ENCODE measurements at places on chromosomes 11 and 22.

GRCh38 chr22:50305923-50306566, 1.4 kb downstream of the PLXNB2 start:
- peak overlapping the region; percentile 67 for H3K27ac ChIP-seq
- no peaks in the 10 kb centered on the region for H3K27me3 ChIP-seq
- H3K4me1 ChIP-seq, result peaks cover 82% of the 10 kb centered on the region
- no peak for DNase-seq

DNA sequence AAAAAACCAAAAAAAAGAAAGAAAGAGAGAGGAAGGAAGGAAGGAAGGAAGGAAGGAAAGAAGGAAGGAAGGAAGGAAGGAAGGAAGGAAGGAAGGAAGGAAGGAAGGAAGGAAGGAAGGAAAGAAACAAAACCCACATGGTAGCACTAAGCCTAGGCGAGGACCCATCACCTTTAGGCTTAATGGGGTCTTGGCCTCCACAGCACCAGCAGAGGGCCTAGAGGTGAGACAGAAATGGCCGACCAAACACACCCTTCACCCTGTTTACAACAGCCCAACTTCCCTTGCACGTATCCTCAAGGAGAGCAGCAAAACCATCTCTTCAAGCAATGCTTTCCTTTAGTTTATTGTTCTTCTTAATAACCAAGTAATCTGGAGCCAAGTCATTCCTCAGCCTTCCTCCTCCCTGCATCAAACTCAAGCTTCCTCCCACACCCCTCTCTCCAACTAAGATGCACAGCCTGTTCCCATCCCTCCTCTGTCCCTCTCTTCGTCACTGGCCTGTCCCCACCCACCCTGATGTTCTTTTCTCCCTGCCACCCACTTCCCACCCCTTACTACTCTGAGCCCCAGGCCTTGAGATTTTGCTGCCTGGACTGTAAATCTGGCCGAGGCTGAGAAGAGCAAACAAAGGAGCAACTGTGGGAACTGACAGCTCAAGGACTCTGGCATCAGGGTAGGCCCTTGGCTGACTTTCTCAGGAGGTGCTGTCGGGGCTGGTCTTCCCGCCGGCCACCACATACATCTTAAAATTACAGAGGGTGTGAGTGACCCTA, 26.0 kb downstream of the POU2AF1 start:
- H3K4me1 ChIP-seq, result peaks cover 78% of the 10 kb centered on the region
- no peaks in the 10 kb centered on the region for H3K27me3 ChIP-seq
- no peaks in the 10 kb centered on the region for H3K36me3 ChIP-seq

DNA sequence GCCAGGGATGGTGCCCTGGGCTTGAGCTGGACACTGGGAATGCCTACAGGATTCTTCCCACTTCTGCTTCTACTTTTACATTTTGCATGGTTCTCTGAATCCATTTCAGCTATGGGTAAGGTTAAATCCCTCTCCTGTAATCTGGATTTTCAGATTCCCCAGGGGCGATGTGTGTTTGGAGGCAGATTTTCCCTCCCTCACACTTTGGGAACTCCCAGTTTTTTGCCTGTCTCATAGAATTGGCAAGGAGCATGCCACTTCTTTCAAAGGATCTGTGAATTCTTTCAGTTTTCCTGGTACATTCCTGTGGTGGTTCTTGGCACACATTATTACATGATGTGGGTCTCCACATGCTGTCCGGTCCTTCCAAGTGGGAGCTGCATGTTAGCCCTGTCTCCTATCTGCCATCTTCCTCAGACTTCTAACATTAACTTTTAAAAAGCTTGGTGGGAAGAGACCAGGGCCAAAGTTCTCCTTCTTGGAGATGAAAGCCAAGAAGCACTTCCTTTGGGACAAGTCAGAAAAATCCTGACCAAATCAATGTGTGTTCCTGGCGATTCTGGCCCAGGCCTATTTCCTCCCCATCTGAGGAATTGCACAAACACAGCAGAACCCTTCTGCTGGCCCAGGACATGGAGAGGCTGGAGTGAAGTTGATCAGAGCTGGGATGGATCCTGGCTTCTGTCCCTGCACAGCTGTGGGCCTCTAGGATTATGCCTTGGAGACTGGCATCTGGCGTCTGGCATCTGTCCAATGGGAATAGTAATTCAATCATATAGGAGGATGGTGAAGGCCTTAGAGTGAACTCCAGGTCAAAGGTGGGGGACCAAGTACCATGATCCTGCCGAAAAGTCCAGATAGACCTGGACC, 5.4 kb upstream of the APOL2 start:
- DNase-seq, result no peak
- peaks cover 48% of the 10 kb centered on the region for H3K4me1 ChIP-seq
- no peak overlapping the region for H3K27ac ChIP-seq
- no peaks in the 10 kb centered on the region for H3K27me3 ChIP-seq

DNA sequence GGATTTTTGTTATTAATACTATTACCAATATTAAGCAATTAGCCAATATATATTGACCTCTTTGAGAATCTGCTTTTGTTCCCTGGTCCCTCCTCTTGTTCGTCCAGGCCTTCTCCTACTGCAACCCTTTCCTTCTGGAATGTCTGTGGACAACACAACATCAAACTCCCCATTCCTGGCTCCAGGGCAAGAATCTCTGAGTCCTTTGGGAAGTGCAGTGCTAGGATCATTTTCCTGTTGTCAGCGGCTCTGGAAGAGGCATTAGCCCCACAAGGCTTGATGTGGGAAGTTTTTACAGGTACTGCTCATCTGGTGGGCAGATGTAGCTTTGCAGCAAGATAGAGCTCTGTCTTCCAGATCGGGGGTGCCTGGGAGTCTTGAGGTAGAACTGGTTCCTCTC, 74.3 kb downstream of the RPUSD4 start:
- peaks cover 7% of the 10 kb centered on the region for H3K27me3 ChIP-seq
- H3K4me1 ChIP-seq, result peaks cover 81% of the 10 kb centered on the region
- no peak overlapping the region for H3K27ac ChIP-seq
- H3K36me3 ChIP-seq, result no peaks in the 10 kb centered on the region
- no peak for DNase-seq

DNA sequence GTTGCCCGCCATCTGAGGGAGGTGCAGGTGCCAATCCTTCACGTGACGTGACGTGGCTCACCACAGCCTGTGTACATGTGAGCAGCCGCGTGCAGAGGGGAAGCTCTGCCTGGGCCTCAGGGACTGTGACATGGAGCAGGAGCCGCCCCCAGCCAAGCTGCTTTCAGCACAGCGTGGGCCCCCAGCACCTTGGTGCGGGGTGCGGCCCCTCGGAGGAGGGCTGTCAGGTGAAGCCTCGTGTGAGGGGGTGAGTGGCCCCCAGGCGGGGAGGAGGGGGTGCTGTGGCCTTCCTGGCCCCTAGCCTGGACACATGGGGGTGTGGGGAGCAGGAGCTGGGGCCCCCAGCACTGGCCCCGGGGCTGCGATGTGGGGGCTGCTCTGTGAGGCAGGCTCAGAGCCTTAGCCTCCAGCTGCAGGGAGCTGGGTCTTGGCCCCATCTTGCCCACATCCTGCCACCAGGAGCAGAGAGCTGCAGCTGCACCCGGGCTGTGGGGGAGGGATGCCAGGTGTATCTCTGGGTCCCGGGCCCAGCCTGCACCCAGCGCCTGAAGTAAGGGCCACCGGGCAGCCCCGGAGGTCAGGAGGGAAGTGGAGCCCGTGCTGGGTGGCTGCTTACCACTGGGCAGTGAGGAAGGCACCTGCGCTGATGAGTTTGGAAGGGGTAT, at the start of gene ADORA2A:
TSS of gene ADORA2A (plus strand) at position 100 of the 665 bp plus-strand sequence. CDS start 5,806 bp downstream, outside the sequence.
- peaks cover 4% of the 10 kb centered on the region for H3K27me3 ChIP-seq
- no peak within 1 kb of the TSS for H3K27ac ChIP-seq
- no peak within 1 kb of the TSS for H3K4me3 ChIP-seq
- H3K36me3 ChIP-seq, result no peaks in the 10 kb centered on the region
- H3K4me1 ChIP-seq, result peaks cover 38% of the 10 kb centered on the region

- H3K4me1 ChIP-seq, result no peaks in the 10 kb centered on the region
- no peak overlapping the region for H3K4me3 ChIP-seq
- no peaks in the 10 kb centered on the region for H3K36me3 ChIP-seq
- no peaks in the 10 kb centered on the region for H3K27me3 ChIP-seq
- H3K27ac ChIP-seq, result no peak overlapping the region
Observed at GRCh38 chr11:131877246-131877942, 507.0 kb downstream of the NTM start.

GRCh38 chr11:107757661-107758060, 45.8 kb upstream of the SLN start:
- H3K4me3 ChIP-seq, result no peak overlapping the region
- no peaks in the 10 kb centered on the region for H3K36me3 ChIP-seq
- DNase-seq, result no peak
- H3K27ac ChIP-seq, result no peak overlapping the region

- no peak overlapping the region for H3K27ac ChIP-seq
- peaks cover 94% of the 10 kb centered on the region for H3K36me3 ChIP-seq
- H3K27me3 ChIP-seq, result no peaks in the 10 kb centered on the region
- no peak for DNase-seq
- H3K4me1 ChIP-seq, result no peaks in the 10 kb centered on the region
Observed at GRCh38 chr22:24099666-24100065, 81.6 kb upstream of the SUSD2 start.

GRCh38 chr11:121157756-121158155, 56.7 kb downstream of the TECTA start:
- no peak for DNase-seq
- no peaks in the 10 kb centered on the region for H3K27me3 ChIP-seq
- H3K27ac ChIP-seq, result no peak overlapping the region
- H3K36me3 ChIP-seq, result no peaks in the 10 kb centered on the region

DNA sequence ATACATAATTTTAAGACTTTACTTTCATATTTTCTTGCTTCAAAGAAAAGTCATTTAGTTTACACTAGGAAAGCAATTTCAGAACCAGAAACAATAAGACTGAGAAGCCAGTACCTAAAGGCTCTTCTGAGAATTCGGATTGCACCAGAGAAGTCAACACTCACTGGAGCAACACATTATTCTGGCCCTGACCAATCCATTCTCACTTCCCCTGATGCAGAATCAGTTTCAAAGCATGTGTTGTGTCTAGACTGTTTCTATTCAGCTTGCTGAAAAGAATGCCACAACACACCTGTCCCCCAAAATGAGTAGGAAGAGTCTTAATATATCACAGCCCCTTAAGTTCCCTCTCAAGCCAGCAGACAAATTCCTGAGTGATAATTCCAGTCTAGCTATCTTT, 1074.3 kb upstream of the TENM4 start:
- no peak for DNase-seq
- no peak overlapping the region for H3K4me3 ChIP-seq
- no peaks in the 10 kb centered on the region for H3K4me1 ChIP-seq

DNA sequence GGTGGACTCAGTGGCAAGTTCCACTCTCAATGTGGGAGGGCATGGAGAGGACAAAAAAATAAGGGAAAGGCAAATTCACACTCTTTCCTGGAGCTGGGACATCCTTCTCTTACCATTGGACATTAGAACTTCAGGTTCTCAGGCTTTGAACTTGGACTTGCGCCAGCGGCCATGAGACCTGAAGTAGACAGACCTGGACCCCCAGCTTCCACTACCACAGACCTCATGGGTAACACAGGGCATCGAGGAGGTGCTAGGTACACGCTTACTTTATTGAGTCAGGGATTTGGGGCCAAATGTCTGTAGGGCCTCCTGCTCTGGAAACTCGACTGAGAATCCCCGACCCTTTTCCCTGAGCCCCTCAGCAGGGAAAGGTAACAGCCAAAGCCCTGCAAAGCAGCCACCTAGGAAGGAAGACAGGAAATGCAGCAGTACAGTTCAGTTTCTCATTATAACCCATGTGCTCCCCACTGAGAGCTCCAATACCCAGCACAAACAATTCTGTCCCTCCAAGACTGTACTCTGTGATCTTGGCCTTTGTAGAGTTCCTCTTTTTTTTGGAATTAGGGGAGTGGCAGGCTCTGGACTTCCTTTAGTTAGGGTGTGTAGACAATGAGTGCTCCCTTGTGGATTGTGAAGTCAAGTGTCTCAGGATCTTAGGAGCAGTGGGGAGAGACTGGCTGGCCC, 5.7 kb downstream of the CHRNA10 start:
- no peak overlapping the region for H3K27ac ChIP-seq
- H3K36me3 ChIP-seq, result no peaks in the 10 kb centered on the region
- H3K4me1 ChIP-seq, result no peaks in the 10 kb centered on the region
- H3K4me3 ChIP-seq, result no peak overlapping the region
- no peak for DNase-seq

GRCh38 chr11:92735039-92735438, 234.4 kb upstream of the MTNR1B start:
- DNase-seq, result no peak
- H3K4me3 ChIP-seq, result no peak overlapping the region
- H3K27ac ChIP-seq, result no peak overlapping the region
- no peaks in the 10 kb centered on the region for H3K4me1 ChIP-seq
- H3K36me3 ChIP-seq, result no peaks in the 10 kb centered on the region

- H3K4me3 ChIP-seq, result no peak overlapping the region
- H3K4me1 ChIP-seq, result no peaks in the 10 kb centered on the region
- H3K27ac ChIP-seq, result no peak overlapping the region
- no peaks in the 10 kb centered on the region for H3K36me3 ChIP-seq
Observed at GRCh38 chr11:41779401-41779960, 320.0 kb upstream of the LRRC4C start.

Data from HepG2 (cell line).